Common myeloid progenitor, CD34-positive (primary cell): ENCODE measurements at places on chromosomes 3 and 15.

GRCh38 chr3:185858502-185859225 lies 33.8 kb upstream of the IGF2BP2 start:
- no peaks in the 10 kb centered on the region for H3K4me1 ChIP-seq
- no peak for DNase-seq
- H3K27ac ChIP-seq = no peak overlapping the region
- no peaks in the 10 kb centered on the region for H3K27me3 ChIP-seq
- no peaks in the 10 kb centered on the region for H3K36me3 ChIP-seq

DNA sequence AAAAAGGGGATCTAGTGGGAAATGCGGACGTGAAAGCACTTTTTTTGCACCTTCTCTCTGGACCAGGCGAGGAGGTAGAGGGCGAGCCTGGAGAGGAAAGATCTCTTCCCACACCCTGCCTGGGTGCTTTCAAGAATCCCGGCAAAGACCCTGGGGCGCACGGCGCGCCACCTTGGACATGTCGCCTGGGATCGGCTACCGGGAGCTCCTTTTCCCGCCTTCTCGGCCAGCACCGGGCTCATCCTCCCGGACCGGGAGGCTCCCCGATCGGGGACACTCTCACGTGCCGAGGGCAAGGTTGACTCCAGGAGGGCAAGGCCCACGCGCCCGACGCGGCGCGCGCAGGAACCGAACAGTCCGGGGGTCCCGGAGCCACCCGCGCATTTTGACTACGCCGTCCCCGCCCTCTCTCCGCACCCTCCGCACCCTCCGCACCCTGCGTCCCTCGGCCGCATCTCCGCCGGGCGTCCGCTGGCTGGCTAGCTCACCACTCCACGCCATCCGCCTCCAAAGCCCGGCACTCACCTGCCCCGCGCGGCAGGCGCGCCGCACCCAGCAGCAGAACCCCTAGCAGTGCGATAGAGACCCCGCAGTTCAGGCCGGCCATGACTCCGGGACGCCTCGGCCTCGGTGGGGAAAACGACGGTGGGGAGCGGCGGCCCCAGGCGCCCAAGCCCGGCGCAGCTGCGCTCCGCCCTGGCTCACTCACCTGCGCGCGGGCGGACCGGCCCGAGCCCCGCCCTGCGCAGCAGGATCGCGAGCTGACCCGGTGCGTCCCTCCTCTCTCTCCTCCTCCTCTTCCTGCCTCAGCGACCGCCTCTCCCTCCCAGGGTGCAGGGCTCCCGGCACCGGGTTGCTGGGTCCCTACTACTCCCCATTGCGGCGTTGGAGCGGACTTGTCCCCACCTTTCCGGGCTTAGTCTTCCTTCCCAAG lies at the start of gene CDCP1:
Gene CDCP1 (minus strand): TSS at position 698 of the 934 bp plus-strand sequence. CDS start 91 bp downstream, at position 607.
- peaks cover 10% of the 10 kb centered on the region for H3K27me3 ChIP-seq
- peaks cover 20% of the 10 kb centered on the region for H3K4me1 ChIP-seq
- H3K4me3 ChIP-seq = peak within 1 kb of the TSS; percentile 80
- DNase-seq = peak; percentile 29
- no peak within 1 kb of the TSS for H3K27ac ChIP-seq
- no peaks in the 10 kb centered on the region for H3K36me3 ChIP-seq

DNA sequence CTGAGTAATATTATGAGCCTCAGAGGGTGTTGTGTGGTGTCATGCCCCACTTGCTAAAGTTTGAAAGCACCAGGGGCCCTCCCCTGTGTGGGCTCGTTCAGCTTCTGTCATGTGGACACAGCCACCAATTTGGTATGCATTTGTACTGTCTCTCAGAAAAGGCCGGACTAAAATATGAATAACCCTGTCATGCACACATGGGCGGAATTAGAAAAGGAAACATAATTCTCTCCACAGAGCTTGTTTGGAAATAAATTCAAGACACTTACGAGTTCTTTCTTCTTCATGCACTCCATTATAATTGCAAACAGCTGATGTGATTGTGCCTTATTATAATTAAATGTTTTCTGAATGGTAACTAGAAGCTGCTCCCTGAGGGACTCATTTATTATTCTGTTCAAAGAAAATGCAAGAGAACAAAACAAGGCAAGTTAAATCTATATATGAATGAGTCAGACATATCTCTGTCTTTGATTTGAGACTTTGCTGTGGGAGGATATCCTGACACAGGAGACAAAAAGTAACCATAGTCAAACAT lies 39.1 kb downstream of the TRPM1 start:
- H3K4me1 ChIP-seq = no peaks in the 10 kb centered on the region
- H3K36me3 ChIP-seq = no peaks in the 10 kb centered on the region
- H3K27me3 ChIP-seq = no peaks in the 10 kb centered on the region
- no peak overlapping the region for H3K4me3 ChIP-seq
- H3K27ac ChIP-seq = no peak overlapping the region

DNA sequence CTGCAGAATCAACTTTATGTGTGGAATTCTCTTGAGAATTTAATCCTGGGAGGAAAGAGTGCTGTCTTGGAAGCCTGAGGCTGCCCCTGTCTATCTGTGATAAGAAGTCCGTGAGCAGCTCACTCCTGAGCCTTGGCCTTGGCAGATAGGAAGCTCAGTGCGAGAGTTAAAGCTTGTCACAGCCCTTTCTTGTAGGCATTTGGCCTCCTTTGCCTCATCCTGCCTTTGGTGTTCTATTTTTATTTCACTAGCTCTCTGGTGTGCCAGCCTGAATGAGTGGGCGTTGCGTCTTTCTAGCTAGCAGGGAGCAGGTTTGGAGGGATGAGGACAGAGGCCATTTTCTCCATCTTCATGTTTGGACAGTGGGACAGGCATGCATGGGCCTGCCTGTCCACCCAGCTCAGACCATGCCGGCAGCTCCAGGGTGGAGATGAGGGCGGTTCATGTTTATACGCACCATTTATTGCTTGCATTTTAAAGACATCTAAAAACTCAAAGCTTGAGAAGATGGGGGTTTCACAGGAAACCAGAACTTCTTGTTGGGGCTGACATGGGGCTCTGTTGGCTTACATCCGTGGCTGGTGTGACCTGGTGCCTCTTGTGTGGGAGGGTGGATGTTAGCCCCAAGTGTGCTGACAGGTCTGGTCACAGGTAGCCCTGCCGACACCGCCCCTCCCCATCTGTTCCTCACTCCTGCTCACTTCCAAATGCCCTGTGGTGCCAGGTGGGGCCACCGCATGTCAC lies 29.8 kb downstream of the IRAK2 start:
- H3K27me3 ChIP-seq = no peaks in the 10 kb centered on the region
- DNase-seq = no peak
- H3K4me1 ChIP-seq = peaks cover 72% of the 10 kb centered on the region
- H3K36me3 ChIP-seq = no peaks in the 10 kb centered on the region
- H3K4me3 ChIP-seq = no peak overlapping the region

GRCh38 chr15:68623301-68623892 lies 44.6 kb downstream of the CORO2B start:
- no peak overlapping the region for H3K4me3 ChIP-seq
- no peaks in the 10 kb centered on the region for H3K36me3 ChIP-seq
- no peak overlapping the region for H3K27ac ChIP-seq

DNA sequence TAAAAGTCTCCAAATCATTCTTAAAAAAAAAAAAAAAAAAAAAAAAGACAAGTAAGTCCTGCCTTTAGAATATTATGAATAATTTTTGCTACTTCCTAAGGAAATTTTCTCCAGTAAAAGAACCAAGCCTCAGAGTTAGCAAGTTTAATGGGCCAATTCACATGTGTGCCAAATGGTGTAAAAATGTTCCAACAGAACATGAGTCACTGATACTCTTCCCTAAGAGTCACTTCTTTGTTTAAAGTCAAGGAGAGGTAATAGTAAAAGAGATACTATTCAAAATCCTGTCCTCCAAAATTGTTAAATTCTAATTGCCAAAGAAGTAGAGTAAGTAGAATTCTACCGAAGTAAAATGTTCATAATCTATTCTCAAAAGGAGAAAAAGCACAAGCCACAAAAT lies 17.7 kb upstream of the CPA3 start:
- DNase-seq = no peak
- H3K4me1 ChIP-seq = no peaks in the 10 kb centered on the region
- H3K36me3 ChIP-seq = no peaks in the 10 kb centered on the region
- H3K27me3 ChIP-seq = no peaks in the 10 kb centered on the region
- no peak overlapping the region for H3K27ac ChIP-seq

DNA sequence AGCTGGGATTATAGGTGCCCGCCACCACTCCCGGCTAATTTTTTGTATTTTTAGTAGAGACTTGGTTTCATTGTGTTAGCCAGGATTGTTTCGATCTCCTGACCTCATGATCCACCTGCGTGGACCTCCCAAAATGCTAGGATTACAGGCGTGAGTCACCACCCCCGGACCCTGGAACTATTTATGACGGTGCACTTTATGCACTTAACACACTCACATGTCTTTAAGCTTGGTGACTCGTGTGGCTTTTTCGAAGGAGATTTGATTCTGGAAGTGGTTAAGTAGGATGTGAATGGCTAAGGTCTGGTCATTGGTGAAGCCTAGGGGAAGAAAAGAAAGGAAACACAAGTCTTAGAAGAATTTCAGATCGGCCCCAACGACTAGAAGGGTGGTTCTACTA lies 20.3 kb downstream of the BBS4 start:
- no peaks in the 10 kb centered on the region for H3K27me3 ChIP-seq
- H3K4me1 ChIP-seq = peaks cover 6% of the 10 kb centered on the region
- DNase-seq = no peak
- no peak overlapping the region for H3K27ac ChIP-seq

DNA sequence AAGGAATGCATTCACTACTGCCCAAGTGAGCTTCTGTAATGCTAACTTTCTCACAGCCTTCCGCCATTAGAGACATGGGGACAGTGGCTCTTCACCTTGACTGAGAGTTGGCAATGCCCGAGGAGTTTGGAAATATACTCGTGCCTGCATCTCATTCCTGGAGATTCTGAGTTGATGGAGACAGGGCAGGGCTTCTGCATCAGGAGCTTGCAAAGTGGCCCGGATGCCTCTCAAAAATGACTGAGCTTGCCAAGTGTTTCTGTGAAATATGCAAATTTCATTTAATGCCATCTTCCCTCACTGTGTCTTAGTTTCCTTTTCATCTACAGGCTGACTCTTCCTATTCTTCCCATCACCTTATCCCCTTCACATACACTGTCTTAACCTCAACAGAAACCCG lies 346.2 kb downstream of the GRM7 start:
- no peak for DNase-seq
- no peaks in the 10 kb centered on the region for H3K4me1 ChIP-seq
- no peak overlapping the region for H3K27ac ChIP-seq
- no peaks in the 10 kb centered on the region for H3K27me3 ChIP-seq

GRCh38 chr3:42556089-42556632 lies 25.6 kb downstream of the SEC22C start:
- H3K4me3 ChIP-seq = no peak overlapping the region
- H3K27ac ChIP-seq = no peak overlapping the region
- peak; percentile 49 for DNase-seq
- H3K27me3 ChIP-seq = no peaks in the 10 kb centered on the region
- peaks cover 6% of the 10 kb centered on the region for H3K4me1 ChIP-seq
